Daoy (cell line): ENCODE measurements at places on chromosomes 7 and 10. TPM values are rescaled to one million over a fixed set of nuclear protein-coding genes. Genes with fewer than 3 reads are reported as not detected.

SFRP4 gene
- 0.77 and 1.4 TPM in 2 replicates for total RNA-seq

DNA sequence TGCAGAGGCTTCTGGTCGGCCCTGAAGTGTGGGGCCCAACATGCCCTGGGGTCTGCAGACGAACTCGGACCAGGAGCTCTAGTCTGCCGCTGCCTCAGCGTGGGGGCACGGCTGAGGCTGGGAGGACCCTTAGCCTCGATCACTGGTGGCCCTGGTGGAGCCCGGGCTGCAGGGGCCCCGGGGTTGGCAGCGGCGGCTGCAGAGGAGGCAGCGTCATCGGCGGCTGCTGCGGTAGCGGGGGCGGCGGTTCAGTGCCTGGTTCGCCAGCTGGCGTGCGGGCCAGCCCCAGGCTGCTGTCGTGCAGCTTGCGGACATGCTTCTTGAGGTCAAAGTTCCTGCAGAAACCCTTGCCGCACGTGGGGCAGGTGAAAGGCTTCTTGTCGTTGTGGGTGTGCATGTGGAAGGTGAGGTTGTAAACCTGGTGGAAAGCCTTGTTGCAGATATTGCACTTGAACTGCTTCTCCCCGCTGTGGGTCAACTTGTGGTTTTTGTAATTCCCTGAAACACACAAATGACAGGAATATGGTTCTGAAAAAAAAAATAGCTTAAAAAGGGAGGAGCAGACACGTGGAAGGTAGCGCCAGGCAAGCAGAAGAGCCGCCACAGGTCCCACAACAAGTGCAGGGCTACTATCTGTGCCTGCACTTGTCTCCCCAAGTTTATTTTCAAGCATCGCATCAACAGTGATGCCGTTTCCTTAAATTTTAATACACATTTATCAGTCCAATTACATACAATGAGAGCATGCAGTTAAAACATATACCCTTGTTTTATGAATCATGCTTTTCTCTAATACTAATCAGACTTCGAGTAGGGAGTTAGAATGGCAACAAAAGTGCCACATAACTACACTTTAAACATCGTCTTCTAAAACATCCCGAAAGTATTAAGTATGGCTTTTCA lies 2.4 kb downstream of the FEZF1 start:
- DNase-seq, result peak; percentile 69

GRCh38 chr7:156025675-156026074 lies 213.4 kb upstream of the SHH start:
- DNase-seq, result no peak

DNA sequence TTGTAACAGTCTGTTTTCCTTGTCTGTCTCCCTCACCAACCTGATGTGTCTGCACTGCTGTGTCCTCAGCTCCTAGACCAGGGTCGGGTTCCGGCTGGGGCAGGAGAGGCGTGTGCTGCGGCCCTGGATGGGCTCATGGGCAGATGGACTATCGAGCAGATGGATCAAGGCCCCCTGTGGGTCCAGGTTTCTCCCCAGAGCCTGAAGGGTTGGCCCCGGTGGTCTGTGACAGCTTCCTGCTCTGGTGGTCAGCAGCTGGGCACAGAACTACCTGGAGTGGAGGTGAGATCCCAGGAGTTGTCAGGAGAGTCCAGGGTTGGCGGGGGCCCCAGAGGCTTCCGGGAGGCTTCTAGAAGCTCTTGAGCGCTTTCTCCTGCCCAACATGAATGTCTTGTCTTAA lies 75.1 kb downstream of the GRK5 start:
- no peak for DNase-seq

DNA sequence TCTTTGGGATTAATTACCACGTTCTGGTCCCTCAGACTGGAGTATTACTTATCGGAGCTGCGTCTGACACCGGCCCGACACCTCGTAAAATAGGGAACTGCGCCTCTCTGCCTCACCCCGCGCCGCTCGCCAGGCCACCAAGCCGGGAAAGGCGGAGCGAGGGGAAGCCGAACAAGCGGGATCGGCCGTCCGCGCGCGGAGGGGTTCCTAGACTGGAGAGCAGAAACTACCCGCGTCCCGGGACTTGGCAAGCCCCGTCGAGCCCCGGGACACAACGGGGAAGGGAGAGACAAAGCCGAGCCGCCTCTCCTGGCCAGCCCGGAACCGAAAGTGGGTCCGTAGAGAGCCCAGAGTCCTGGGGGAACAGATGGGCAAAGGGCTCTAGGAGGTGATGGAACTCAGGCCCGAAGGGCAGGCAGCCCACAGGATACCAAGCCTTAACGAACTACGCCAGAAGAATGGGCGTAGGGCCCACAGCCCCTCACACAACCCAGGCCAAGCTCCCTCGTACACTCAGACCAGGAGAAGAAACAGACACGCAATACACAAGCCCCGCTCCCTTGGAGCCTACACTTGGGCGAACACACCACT lies 6.5 kb downstream of the LBX1 start:
- DNase-seq, result peak; percentile 19

- no peak for DNase-seq
Measured at GRCh38 chr7:4904346-4904745, 20.8 kb upstream of the RADIL start.

GRCh38 chr7:73606801-73607691 lies 17.3 kb downstream of the MLXIPL start:
- DNase-seq, result peak; percentile 83

HOXA3 gene
- total RNA-seq, result 12.4 and 16.8 TPM in 2 replicates

- DNase-seq, result no peak
Measured at GRCh38 chr10:110137142-110137545, 70.3 kb upstream of the MXI1 start.

PRKG1 gene
- 1.5 TPM in 2 replicates for total RNA-seq

GRCh38 chr7:43693687-43694398 lies 35.5 kb downstream of the COA1 start:
- DNase-seq, result peak; percentile 86

GRCh38 chr10:86752311-86752710 lies 4.1 kb upstream of the BMPR1A start:
- no peak for DNase-seq

DNA sequence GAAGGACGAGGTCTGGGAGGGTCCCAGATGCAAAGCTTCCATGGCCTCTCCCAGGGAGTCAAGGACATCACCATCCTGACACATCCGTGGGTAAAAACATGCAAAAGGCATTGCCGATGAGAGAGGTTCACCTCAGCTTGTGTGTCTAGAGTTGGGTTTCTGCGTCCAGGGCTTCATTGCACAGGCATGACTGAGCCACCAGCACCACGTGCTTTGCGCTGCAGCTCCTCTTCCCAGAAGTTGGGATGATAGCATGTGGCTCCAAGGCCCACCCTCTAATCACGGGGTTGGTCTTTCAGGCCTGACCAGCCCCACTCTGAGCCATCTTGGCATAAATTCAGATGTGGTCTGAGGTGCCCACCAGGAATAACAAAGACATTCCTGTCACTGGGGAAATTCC lies 7.1 kb upstream of the RASGEF1A start:
- DNase-seq, result no peak

CDK1 gene
- total RNA-seq, result 173 and 191 TPM in 2 replicates

DNA sequence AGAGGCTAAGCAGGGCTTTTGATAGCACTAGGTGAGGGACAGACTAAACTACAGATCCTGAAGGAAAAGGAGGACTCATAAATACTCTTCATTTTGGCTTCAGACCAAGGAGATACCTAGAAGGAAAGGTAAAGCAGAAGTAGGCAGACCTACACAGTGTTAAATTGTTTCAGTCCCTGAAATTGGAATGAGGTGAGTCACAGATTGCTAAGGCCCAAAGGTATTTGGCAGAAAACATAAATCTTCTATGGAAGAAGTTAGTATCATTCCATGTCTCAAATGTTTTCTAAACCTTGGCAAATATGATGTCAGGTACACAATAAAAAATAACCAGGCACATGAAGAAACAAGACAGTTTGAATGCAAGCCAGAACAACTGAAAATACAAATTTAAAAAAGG lies 30.0 kb downstream of the MTERF1 start:
- peak; percentile 12 for DNase-seq

- DNase-seq, result no peak
Measured at GRCh38 chr7:121570365-121570764, 174.3 kb upstream of the FAM3C start.

- DNase-seq, result no peak
Measured at GRCh38 chr7:16647435-16647960, 1.5 kb downstream of the BZW2 start.

DNA sequence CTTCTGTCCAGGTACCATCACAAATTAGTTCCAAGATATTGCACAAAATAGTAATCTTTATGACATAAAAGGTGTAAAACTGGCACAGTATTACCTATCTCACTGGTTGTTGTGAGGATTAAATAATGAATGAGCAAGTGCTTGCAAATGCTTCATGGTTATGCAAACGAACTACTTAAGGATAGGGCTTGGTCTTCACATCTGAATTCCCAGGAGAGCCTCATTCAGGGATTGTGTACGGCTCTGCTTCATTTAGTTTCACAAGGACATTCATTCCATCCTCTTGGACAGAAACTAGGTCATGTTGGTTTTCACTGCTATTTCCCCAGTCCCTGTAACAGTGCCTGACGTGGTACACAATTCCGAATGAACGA lies 12.1 kb downstream of the ABCA13 start:
- no peak for DNase-seq

- DNase-seq, result no peak
Measured at GRCh38 chr10:1297566-1298301, 241.5 kb downstream of the WDR37 start.

DNA sequence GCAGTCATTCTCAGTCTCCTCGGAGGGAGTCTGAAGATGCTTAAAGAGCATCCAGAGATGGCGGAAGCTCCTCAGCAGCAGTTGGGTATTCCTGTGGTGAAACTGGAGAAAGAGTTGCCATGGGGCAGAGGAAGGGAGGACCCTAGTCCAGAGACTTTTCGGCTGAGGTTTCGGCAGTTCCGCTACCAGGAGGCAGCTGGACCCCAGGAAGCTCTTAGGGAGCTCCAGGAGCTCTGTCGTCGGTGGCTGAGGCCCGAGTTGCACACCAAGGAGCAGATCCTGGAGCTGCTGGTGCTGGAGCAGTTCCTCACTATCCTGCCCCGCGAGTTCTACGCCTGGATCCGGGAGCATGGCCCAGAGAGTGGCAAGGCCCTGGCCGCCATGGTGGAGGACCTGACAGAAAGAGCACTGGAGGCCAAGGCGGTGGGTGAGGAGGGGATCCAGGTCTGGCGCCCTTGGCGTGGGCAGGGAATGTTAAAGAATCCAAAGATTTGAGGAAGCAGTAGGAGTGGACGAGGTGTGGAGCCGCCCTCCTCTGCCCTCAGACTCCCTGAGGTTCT lies 2.9 kb downstream of the ZSCAN25 start:
- no peak for DNase-seq
